CMK (cell line): ENCODE measurements at places on chromosomes 1 and 21.

GRCh38 chr1:9875636-9876000 is 34.5 kb downstream of the CTNNBIP1 start:
- no peak for DNase-seq

- DNase-seq: no peak
These were observed 46.2 kb downstream of the COLGALT2 start for GRCh38 chr1:183991348-183991747.

DNA sequence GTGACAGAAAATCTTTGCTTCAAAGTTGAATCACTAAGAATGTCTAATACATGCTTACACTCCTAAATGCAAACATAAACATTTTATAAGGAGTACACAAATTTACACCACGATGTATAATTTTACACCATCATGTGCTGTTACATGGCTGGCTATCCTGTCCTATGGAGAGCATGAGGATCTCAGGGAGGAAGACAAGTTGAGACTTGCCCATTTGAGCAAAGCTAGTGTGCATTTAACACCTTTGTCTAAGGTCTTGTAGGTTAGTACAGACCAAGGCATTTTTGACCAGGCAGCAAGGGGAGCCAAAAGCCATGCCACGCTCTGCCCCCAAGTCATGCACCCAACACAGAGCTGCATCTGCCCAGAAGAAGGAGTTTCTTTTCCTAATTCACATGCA is 14.5 kb upstream of the COG2 start:
- no peak for DNase-seq

DNA sequence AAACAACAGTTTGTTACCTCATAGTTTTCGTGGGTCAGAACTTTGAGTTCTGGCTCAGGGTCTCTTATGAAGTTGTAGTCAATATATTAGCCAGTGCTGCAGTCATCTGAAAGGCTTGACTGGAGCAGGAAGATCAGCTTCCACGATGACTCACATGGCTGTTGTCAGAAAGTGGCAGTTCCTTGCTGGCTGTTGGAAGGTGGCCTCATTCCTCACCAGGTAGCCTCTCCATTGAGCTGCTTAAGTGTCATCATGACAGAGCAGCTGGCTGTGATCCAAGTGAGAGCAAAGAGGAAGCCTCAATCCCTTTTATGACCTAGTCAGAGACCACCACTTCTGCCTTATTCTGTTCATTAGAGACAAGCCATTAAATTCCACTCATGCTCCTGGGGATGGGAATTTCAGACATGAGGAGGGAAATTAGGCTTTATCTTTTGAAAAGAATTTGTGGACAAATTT is 5.6 kb downstream of the OSBPL9 start:
- peak; percentile 27 for DNase-seq

GRCh38 chr1:55965981-55966461 is 613.3 kb downstream of the PLPP3 start:
- DNase-seq: no peak
